Stimulated activated CD4-positive, alpha-beta T cell treated with anti-CD3 and anti-CD28 coated beads, TNF-alpha, amount 100 ng/mL, for 48 hours (primary cell): ENCODE measurements at places on chromosomes 2 and 18.

GRCh38 chr2:167817422-167817821 lies 430.0 kb downstream of the STK39 start:
- no peak for DNase-seq

DNA sequence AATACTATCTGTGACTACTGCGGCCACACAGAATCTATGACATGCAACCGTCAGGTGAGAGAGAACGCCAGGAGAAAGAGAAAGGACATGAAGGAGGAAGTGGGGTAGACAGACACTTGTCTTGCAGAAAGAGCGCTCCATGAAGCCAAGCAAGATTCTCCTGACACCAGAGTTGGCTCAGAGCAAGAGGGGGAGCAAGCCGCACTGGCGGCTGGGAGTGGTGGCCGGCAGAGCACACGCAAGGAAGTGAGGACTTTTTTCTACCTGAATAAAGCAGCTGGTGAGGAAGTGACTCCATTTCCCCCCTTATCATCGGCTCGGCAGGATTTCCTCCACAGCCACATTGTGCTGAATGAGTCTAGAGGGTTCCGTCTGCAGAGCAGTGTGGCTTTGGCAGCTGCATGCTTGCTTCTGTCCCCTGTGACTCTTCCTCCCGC lies 181.6 kb downstream of the BCL2 start:
- DNase-seq, result no peak

DNA sequence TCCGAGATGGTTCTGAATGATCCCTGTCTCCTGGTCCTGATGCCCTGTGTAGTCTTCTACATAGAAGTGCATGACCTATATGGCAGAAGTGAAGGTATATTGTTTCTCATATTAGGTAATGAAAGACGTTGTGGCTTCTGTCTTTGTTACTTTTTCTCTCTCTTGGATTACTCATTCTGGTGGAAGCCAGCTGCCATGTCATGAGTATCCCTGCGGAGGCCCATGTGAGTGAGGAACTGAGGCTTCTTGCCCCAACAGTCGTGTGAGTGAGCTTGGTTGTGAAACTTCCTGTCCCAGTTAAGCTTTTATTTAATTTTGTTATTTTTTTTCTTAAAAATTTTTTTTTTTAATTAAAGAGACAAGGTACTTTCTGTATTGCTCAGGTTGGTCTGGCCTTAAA lies 134.7 kb downstream of the UBR3 start:
- no peak for DNase-seq

- no peak for DNase-seq
Measured at GRCh38 chr2:158509928-158510797, 53.4 kb downstream of the PKP4 start.

GRCh38 chr2:14134771-14135170 lies 497.7 kb upstream of the LRATD1 start:
- DNase-seq, result no peak

DNA sequence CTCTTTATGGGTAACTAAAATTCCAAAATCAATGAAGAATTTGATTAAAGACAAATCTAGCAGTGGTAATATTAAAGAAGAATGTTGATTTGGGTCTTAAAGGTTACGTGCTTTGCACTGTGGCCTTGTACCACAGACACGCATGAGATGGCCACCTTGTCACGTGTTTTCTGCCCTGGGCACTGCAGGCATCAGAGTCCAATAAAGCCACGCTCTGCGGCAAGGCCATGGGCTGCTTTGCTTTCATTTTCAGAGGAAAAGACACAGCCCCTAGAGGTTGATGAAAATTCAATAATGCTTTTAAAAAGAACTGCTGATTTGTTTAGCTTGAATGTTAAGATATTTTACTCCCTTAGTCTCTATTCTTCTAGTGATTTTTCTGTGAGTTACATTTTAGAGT lies 30.4 kb downstream of the AOX1 start:
- DNase-seq, result no peak

- no peak for DNase-seq
Measured at GRCh38 chr2:30511122-30512083, 64.4 kb downstream of the LCLAT1 start.

DNA sequence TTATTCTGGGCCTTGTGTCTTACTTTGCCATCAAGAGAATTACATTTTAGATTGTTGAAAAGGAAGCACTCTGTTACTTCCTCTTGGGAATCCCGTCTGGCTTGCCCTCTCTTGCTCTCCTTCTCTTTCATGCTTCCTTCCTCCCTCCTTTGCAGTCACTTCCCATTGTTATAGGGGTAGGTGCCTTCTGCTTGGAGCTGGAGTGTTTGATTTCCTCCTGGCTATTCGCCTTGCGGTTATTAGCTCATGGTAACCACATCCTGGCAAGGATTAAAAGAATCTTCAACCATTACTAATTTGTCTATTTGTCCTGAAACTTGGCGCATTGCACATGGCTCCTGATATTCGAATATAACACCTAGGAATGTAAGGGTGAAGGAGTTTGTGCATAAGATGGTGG lies 115.0 kb downstream of the CERS6 start:
- no peak for DNase-seq

- DNase-seq, result no peak
Measured at GRCh38 chr2:20916604-20917286, 93.8 kb upstream of the LDAH start.

DNA sequence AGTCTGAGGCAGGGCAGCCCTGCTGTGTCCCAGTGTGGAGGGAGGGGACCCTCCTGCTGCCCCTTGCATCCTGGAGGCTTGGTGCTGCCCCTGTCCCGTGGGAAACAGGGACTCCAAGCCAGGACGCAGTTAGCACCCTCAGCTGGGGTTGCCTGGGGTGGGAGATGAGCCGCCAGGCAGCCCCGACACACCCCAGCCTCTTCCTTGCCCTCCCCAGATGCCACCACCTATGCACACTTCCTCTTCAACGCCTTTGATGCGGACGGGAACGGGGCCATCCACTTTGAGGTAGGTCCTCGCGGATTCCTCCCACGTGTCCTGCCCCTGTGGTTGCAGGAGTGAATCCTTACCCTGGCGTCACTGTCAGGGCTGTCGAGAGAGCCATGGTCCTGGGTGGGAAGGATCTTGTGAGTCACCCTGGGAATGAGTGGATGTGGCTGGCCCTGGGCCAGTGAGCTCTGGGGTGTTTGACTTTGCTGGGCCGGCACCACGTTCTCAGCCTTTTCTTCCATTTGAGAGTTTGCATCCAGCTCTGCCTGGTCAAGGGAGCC lies 27.5 kb upstream of the FAHD2A start:
- DNase-seq, result no peak

DNA sequence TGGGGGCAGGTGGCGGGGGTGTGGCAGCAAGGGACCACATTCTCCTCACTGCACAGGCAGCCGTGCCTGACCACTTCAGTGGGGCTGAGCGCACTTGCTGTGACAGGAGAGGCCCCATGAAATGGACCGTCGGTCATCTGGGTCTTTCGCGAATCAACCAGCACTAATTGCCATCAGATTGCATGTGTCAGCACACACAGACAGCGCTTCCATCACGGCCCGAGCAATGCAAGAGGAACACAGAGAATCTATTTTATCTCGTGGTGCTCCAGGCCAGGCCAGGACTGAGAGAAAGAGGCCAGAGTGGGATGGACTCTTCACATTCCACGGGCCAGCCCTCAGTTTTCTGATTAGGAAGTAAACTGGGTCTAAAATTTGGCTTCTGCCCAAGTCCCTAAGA lies 87.0 kb downstream of the EIPR1 start:
- DNase-seq, result no peak

DNA sequence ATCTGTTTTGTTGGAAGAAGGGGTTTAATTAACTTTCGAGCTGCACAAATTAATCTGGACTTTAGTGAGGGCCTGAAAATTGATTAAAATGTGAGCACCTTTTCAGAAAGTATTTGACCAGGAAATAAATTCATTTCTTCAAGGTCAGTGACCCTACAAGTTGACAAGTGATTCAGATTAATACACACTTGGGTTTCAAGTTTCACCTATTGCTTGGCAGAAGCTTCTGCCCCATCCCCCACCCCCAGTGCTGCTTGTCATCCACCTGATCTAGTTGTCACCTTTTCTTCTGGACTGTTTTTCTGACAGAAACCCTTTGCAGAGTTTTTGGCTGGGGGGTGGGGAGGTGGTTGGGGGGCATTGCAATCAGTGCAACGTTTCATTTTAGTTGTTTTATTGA lies 46.2 kb downstream of the RPRM start:
- DNase-seq, result no peak

- no peak for DNase-seq
Measured at GRCh38 chr2:108917526-108917925, 71.5 kb downstream of the EDAR start.

- no peak for DNase-seq
Measured at GRCh38 chr2:165725421-165725820, 68.6 kb downstream of the GALNT3 start.

DNA sequence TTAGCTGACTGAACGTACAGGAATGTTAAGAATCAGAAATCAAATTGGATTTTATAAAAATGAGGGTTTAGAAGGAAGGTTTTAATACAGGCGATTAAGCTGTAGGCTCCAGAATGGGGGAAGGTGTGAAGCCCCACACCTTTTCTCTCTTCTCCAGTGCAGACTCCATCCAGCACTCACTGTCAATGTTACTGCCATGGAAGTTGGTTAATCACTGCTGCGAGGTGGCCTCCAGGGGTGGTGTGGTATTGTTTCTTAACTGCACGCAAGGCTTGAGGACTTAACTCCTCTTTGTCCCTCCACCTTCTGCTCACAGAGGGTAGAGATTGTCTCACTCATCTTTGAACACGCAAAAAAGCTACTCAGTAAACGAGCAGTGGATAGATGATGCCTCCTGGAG lies 26.9 kb upstream of the YWHAQ start:
- DNase-seq, result no peak

DNA sequence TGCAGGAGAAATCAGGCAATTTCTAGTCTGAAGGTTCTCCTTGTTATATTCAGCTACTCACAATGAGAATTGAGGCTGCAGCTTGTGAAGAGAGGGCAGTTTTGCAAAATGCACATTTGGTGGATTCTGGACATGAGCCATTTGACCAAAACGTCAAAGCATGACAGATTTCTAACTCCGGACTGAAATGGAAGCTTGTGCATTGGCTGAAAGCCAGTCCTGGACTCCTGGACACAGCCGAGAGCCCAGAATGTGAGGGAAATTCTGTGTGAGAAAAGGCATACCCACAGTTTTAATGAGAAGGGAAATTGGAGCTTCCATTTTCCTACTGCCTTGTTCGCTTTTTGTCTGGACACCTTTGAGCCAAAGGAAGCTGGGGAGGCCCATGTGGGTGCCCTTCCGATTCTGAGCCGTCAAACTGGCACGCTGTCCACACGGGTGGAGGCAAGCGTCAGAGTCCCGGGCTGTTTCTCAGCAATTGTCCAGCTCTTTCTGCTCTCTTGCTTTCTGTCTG lies 23.7 kb upstream of the ROCK2 start:
- no peak for DNase-seq

DNA sequence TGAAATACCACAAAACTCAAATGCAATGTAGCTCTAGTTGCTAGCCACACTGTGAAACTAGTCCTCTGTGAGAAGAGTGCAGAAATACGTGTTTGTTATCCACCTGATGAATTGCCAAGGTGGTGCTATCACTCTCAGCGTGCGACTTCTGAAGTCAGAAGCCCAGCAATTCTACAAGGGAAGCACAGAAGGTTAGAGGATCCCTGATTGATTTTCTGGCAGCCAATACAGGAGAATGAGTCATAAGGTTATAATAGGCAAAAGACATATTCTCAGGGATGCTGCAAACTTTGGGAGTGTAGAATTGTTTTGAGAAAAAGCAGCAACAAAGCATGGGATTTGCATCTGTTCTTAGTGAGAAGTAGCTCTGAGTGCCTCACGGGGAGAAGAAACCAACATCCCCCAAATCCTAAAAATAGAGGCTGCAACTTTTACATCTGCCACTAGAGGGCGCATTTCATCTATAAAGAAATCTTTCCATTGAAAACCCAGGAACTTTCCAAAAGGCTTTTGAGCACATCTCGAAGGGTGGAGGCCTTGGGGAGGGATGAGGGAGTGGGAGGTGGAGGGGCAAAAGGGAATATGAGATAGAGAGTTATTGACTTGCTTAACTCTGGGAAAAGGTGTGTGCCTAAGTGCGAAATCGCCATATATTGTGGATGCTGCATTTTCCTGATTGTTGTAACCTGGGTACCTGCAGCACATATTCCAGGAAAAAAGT lies 78.0 kb downstream of the TMEM182 start:
- peak; percentile 22 for DNase-seq

- DNase-seq, result no peak
Measured at GRCh38 chr18:55577812-55578539, 10.0 kb downstream of the TCF4 start.

- DNase-seq, result no peak
Measured at GRCh38 chr2:160303527-160303926, 103.5 kb upstream of the ITGB6 start.

DNA sequence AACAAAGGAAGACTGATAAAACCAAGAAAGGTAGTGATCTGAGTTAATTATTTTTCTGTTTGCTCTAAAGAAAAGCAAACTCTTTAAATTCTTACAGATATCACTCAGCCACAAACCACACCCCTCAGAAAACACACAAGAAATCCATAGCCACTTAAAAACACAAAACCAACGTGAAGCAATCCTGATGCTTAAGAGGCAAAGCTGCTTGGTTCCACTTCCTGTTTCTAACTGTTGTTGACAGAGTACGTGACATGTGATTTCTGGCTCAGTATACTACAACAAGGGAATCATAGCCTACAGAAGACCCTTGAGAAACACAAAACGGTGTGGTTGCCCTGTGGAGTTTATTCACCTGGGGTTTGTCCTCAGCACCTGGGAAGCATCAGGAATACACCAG lies 240.9 kb upstream of the APCDD1 start:
- DNase-seq, result no peak

DNA sequence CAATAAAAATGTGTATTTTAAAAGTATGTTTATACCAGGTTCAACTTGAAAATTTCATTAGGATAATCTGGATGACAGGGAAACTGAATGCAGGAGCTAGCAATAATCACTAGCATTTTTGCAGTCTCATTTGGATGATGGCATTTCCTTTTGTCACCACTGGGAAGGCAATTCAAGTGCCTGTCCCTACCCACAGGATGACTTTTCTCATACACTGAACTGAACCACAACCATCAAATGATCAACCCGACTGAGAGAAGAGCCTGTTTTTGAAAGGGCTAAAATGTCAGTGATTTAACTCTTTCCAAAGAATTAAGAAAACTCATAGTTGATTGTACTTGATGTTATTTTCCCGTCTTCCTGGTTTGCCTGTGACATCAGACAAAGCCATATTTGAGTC lies 115.0 kb downstream of the FAM124B start:
- no peak for DNase-seq

DNA sequence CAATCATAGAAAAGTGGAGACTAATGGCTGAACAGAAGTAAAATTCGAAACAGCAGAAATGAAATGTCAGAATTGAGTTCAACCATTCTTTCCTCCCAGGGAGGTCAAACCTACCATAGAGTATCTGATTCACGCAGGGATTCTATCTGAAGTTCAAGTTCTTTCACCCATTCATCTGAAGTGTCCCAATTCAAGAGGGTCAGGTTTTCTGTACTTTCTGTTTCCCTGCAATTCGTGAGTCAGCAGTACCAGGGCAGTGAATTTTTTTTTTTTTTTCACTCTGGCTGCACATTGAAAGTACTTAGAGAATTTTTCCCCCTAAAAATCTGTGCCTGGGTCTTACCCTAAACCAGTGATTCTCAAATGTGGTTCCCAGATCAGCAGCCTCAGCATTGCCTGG lies 40.9 kb upstream of the CCDC88A start:
- DNase-seq, result no peak
